Foreskin keratinocyte (primary cell): ENCODE measurements at places on chromosomes 12 and 14. TPM values are rescaled to one million over a fixed set of nuclear protein-coding genes. Genes with fewer than 3 reads are reported as not detected.

The AGAP2 gene
- 0.35 and 0.82 TPM in 2 replicates for total RNA-seq

The CLEC7A gene
- total RNA-seq: 0.07 TPM in 2 replicates

The ADGRD1 gene
- not detected in 2 replicates for total RNA-seq

The ARHGEF40 gene
- total RNA-seq: 13.6 and 20.7 TPM in 2 replicates

The RIMBP2 gene
- 0.03 and 0.04 TPM in 2 replicates for total RNA-seq

The RAD51B gene
- 12.5 and 15.1 TPM in 2 replicates for total RNA-seq

The PPFIA2 gene
- not detected in 2 replicates for total RNA-seq

The ITGA5 gene
- 111 and 175 TPM in 2 replicates for total RNA-seq

The NDUFB1 gene
- 209 and 234 TPM in 2 replicates for total RNA-seq

The TMEM119 gene
- not detected in 2 replicates for total RNA-seq

The KCNK13 gene
- not detected in 2 replicates for total RNA-seq

The RIC8B gene
- 5.8 and 8.0 TPM in 2 replicates for total RNA-seq

The FBXL14 gene
- total RNA-seq: 5.3 and 5.9 TPM in 2 replicates

The STAC3 gene
- total RNA-seq: 0.46 and 0.48 TPM in 2 replicates

The ASIC1 gene
- total RNA-seq: 3.3 and 4.3 TPM in 2 replicates

The OR10P1 gene
- not detected in 2 replicates for total RNA-seq

The OLR1 gene
- not detected in 2 replicates for total RNA-seq

The OR6C2 gene
- total RNA-seq: not detected in 2 replicates

The NCOR2 gene
- total RNA-seq: 49.8 and 61.0 TPM in 2 replicates

The PPP4R4 gene
- total RNA-seq: 4.4 and 6.7 TPM in 2 replicates

The PLCZ1 gene
- not detected in 2 replicates for total RNA-seq

The CARMIL3 gene
- total RNA-seq: 0.07 TPM in 2 replicates

The TEDC1 gene
- 30.0 and 32.5 TPM in 2 replicates for total RNA-seq

The TSPAN19 gene
- 0.17 TPM in 1 of 2 replicates, not detected in the other for total RNA-seq

The CLEC9A gene
- total RNA-seq: not detected in 2 replicates

The ZC3H14 gene
- total RNA-seq: 69.2 and 70.2 TPM in 2 replicates

The ADAM21 gene
- 0.28 and 0.44 TPM in 2 replicates for total RNA-seq

The GXYLT1 gene
- 9.4 and 9.7 TPM in 2 replicates for total RNA-seq

The LYZ gene
- not detected in 2 replicates for total RNA-seq

The SLC6A12 gene
- total RNA-seq: not detected in 2 replicates

The AEBP2 gene
- total RNA-seq: 20.4 and 23.8 TPM in 2 replicates

The EMP1 gene
- total RNA-seq: 174 and 217 TPM in 2 replicates

The DNAH10 gene
- total RNA-seq: 0.04 TPM in 1 of 2 replicates, not detected in the other

The TXNRD1 gene
- total RNA-seq: 110 and 171 TPM in 2 replicates

The FRMD6 gene
- 142 and 182 TPM in 2 replicates for total RNA-seq

The MFAP5 gene
- total RNA-seq: 158 and 191 TPM in 2 replicates

The SCNN1A gene
- 1.1 and 3.2 TPM in 2 replicates for total RNA-seq

The AKAP5 gene
- total RNA-seq: 0.10 and 0.11 TPM in 2 replicates

The KRT86 gene
- 0.04 TPM in 1 of 2 replicates, not detected in the other for total RNA-seq

The MAP3K9 gene
- total RNA-seq: 6.5 and 6.7 TPM in 2 replicates

The SLC15A4 gene
- 25.9 and 29.0 TPM in 2 replicates for total RNA-seq

The PRH2 gene
- total RNA-seq: not detected in 2 replicates
